ENCODE measurements at places on chromosomes 3 and 15.

GRCh38 chr15:45101749-45102148 lies 12.2 kb downstream of the DUOX2 start:
- DNase-seq, result no peak

DNA sequence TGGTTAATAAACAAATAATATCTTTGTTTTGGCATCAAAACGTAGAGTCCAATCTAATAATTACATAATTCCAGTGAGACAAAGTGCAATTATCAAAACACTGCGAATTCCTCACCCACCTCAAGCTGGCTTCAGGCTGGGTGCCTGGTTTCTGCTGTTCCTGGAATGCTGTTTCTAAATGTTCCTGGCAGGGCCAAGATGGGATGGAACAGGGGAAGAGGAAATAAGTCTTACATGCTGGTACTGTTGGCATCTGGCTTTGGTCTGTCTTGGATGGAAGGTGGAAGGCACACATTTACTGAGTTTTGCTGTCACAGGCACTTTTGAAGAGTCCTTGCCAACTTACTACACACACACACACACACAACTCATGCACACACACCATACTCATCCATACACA lies 101.9 kb upstream of the SLCO3A1 start:
- no peak for DNase-seq

DNA sequence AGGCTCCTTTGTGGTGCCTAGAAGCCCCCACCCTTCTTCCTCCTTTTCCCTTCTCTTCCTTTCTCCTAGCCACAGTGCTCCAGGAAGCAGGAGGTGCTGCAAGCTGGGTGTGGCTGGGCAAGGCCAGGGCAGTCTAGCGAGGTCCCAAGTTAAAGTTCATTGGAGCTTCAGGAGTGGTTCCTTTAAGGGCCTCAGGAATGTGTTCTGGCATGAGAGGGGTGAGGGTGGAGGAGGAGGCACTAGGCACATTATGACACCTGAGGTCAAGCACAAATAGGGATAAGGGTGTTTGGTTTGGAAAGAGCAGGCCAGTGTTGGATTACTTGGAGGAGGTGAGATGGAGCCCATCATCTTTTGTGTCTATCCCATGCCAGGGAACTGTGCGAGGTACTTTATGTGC lies 258.7 kb downstream of the TLE3 start:
- no peak for DNase-seq

GRCh38 chr3:99709686-99710085 lies 71.3 kb downstream of the COL8A1 start:
- DNase-seq, result no peak
